ENCODE measurements at places on chromosomes 5 and 9.

GRCh38 chr5:157610990-157611389, 35.4 kb upstream of the ADAM19 start:
- DNase-seq, result no peak

- DNase-seq, result no peak
Measured at GRCh38 chr5:23330726-23331125, 176.7 kb upstream of the PRDM9 start.

- DNase-seq, result no peak
Measured at GRCh38 chr9:97980918-97981845, 2.0 kb upstream of the ANP32B start.

GRCh38 chr9:86202338-86202882, 57.0 kb downstream of the C9orf153 start:
- peak; percentile 0 for DNase-seq

DNA sequence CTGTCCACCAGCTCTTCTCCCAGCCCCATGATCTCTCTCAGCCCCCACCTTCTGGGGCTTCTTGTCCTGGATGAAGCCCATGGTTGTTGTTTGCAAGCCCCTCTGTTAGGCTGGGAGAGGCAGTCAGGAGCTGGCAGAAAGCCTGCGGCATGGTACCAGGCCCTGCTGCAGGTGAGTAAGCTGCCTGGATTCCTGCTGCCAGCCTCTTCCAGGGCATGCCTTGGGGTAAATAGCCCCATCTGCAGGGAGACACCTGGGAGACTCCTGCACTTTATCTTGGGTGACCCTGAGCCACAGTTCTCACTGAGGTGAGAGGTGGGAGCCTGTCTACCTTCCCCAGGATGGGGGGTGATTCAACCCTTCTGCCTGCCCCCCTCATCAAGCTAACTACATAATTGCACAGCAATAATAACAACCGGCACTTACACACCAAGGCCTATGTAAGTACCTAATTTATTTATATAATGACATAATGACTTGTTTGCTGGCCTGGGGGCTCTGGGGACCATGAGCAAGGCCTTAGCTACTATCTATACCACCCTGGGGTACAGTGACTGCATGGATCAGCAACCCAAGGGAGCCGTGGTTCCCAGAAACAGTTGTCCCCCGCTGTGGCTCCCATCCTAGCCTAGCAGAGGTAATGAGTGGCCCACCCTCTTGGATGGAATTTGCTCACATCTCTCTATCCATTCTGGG, 116.0 kb downstream of the PSD2 start:
- DNase-seq, result no peak

DNA sequence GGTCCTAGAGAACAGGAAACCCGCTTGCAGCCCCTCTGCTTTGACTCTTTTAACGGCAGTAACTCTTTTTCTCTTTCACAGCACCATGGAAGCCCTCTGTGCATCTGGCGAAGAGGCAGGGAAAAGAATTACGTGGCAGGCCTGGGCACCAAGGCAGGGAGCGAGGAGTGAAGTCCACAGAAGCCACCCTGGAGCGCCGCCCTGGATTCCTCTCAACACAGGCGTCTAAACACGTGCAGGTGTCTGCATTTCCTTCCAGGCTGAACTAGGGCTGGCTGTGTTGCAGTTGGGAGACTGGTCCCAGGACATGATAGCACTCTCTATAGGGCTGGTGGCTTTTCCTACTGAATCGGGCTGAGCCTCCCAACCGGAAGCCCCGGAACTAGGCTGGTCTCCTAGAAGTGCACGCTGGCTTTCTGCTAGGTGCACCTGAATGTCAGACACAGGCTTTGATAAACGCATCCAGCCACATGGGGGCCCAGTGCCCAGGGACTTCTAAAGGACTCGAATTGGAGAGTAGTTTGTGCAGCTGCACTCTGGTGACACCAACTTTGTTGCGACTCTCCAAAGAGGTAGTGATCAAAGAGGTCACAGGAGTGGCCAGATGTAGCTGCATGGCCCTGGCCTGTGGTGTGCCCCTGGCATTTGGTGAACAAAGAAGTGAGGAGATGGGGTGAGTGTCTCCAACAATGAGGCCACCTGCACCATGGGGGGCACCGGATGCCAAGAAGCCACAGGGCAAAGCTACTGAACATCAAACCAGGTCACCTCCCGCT, 54.5 kb downstream of the AK8 start:
- no peak for DNase-seq

- no peak for DNase-seq
Measured at GRCh38 chr9:76218886-76219445, 175.3 kb downstream of the RFK start.

- no peak for DNase-seq
Measured at GRCh38 chr9:82082563-82082962, 94.0 kb downstream of the SPATA31D1 start.

GRCh38 chr5:153153086-153153485, 337.4 kb upstream of the GRIA1 start:
- DNase-seq, result no peak

- DNase-seq, result no peak
Measured at GRCh38 chr5:111076091-111076490, 4.6 kb downstream of the TSLP start.

DNA sequence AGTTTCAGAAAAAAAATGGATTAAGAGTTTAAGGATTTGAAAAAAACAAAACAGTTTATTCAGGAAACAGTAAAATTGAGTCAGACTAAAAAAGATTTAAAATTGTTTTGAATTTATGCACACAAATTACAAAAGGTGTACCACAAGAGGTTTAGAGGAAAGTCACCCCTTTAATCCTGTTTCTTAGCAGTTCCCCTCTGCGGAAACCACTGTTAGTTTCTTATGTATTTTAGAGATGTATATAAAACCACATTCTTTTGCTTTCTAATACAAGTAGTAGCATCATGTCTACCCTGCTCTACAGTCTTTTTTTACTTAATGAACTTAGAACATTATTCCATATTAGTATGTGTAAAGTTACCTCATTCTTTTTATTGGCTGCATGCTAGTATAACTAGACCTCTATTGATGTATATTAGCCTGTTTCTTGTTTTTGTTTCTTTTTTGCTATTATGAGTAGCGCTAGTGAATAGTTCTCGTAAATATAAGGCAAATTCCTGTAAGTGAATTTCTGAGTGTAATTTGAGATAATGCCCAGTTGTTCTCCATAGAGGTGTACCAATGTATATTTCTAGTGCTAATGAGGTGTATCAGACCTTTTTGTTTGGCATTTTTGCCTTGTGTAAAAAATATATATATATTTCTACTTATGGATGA, 20.0 kb downstream of the GPBP1 start:
- no peak for DNase-seq

DNA sequence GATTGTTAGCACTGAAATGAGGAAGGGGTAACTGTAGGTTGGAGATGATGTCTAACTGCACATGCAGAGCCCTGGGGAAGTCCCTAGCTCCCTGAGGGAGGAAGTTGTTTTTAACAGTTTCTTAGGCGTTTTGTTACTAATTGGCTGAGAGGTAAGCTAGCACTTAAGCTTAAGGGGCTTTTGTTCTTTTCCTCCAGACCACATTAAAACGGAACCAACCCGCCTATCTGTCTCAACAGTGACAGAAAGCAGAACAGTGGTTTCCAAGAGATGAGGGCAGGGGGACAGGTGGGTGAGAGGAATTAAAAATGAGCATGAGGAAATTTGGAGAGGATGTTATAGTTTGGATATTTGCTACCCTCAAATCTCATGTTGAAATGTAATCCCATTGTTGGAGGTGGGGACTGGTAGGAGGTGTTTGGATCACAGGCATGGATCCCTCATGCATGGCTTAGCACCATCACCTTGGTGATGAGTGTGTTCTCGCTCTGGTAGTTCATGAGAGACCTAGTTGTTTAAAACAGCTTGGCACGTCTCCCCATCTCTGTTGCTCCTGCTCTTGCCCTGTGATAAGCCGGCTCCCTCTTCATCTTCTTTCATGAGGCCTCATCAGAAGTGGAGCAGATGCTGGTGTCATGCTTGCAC, 38.9 kb downstream of the LYRM7 start:
- DNase-seq, result peak; percentile 35

GRCh38 chr5:142248853-142249462, 75.9 kb downstream of the SPRY4 start:
- DNase-seq, result no peak

- no peak for DNase-seq
Measured at GRCh38 chr9:134061019-134061687, 6.7 kb downstream of the BRD3 start.

- no peak for DNase-seq
Measured at GRCh38 chr5:4023091-4023752, 427.6 kb downstream of the IRX1 start.

- DNase-seq, result no peak
Measured at GRCh38 chr5:159804121-159804520, 112.2 kb upstream of the ADRA1B start.

DNA sequence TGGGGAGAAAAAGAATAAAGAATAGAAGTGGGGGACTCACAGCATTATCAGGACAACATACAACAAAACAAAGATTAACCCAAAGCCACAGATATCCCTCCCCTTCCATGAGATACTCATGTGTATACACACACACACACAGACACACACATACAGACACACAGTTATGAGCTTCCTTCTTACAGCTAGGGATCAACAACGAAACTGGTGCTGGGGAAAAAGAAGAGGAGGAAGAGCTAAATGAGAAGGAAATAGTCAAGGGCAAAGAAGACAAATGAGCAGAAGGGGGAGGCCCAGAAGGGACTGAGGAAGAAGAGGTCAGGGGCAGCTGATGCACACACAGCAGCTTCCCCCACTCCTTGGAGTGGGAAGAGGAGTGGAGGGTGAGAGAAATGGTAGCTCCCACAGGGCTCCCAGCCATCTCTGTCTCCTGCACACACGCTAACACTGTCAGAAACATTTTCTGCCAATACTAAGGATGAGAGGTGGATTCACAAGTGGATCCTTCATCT, 66.2 kb downstream of the SIL1 start:
- no peak for DNase-seq

GRCh38 chr9:95640336-95640735, 123.6 kb upstream of the PTCH1 start:
- no peak for DNase-seq

DNA sequence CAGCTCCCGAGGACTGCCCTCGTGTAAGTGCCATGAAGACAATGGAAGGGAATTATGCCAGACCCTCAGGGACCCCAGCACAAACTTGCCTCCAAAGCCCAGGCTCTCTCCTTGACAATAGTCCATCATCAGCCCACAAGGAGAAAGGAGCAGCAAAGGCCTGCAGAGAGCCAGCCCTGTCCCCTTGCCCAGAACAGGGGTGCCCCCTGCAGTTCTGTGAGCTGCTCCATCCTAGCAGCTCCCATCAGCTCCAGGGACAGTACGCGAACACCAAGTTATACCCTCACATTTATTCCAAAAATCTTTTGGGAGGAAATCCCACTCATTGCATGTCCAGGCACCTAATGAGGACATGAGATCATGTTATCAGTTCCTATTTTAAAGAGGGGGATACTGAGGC, 11.1 kb downstream of the BARX1 start:
- no peak for DNase-seq

DNA sequence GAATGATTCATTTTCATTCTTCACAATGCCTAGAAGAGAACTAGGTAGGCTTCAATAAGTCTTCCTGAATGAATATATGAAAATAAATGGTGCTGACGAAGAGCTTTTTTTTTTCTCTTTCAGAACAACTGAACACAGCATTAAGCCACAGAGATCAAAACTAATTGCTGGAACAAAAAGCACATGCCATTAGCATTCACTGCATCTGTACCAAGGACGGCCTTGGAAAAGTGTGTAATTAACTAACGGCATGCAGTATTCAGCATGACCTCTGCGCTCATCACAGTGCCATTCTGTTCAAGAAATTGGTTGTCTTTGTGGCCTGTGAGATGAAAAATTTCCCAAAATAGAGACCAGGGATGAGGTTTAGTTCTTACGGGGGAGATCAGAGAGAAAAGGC, 99.3 kb downstream of the NUDT12 start:
- DNase-seq, result no peak

DNA sequence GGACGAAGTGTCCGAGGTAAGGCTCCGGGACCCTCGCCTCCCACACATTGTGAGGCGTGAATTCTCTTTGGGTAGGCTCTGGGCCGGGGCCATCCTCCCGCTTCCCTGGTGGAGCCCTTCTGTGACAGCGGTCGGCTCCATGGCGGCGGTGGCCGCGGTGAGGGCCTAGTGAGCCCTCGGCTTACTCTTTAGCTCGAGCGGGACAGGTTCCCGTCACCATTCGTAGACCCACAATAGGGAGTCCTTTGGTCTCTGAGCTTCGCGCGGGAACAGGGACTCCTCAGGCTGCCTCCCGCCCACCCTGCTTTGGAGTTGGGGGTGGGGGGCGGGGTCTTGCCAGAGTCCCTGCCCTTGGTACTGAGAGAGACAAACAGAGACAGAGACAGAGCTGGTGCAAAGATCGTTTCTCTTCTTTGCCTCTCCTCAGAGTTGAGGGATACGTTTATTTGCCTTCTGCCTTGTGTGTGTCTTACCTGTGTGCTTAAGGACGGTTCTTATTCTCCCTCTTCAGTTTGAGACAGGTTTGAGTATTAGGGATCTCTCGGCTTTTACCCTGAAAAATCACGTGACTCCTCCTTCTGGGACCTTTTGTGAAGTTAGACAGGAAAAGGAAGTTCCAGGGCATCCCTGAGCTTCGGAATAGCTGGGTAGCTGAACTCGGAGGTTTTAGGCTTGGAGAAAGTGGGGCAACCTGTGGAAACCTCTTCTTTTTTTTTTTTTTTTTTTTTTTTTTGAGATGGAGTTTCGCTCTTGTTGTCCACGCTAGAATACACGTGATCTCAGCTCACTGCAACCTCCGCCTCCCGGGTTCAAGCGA, 833 bp downstream of the ANKHD1 start:
- DNase-seq, result peak; percentile 41

- DNase-seq, result no peak
Measured at GRCh38 chr9:129173296-129174101, 4.6 kb downstream of the IER5L start.

- no peak for DNase-seq
Measured at GRCh38 chr9:92978345-92978875, 31.1 kb downstream of the FGD3 start.

DNA sequence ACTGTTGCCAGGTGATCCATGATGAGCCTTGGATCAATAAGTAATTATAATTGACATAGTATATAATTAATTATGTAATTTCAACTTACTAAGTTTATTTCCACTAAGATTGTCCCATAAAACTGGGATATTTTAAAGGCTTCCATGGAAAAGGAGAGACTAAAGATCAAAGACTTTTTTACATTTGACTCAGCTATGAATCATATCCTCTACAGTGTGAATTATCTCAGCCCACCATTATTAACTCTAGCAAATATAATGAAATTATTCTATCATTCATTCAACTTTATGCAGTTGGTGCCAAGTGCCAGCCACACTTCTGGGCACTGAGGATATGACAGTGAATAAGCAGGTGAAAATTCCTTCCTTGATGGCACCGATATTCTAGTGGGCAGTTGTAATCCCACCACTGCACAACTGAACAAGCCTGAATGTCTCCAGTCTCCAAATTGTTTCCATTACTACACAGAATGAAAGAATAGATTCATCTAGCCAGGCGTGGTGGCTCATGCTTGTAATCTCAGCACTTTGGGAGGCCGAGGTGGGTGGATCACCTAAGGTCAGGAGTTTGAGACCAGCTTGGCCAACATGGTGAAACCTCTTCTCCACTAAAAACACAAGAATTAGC, 21.9 kb upstream of the TXN start:
- no peak for DNase-seq

Data from activated T-cell treated with anti-CD3 and anti-CD28 coated beads for 24 hours (primary cell).